K562 (cell line): ENCODE measurements at places on chromosomes 6 and 20.

GRCh38 chr6:14816116-14816859 lies 429.6 kb upstream of the JARID2 start:
- DNase-seq, result peak; percentile 30

GRCh38 chr6:351011-351866 lies 40.3 kb upstream of the IRF4 start:
- DNase-seq, result no peak

DNA sequence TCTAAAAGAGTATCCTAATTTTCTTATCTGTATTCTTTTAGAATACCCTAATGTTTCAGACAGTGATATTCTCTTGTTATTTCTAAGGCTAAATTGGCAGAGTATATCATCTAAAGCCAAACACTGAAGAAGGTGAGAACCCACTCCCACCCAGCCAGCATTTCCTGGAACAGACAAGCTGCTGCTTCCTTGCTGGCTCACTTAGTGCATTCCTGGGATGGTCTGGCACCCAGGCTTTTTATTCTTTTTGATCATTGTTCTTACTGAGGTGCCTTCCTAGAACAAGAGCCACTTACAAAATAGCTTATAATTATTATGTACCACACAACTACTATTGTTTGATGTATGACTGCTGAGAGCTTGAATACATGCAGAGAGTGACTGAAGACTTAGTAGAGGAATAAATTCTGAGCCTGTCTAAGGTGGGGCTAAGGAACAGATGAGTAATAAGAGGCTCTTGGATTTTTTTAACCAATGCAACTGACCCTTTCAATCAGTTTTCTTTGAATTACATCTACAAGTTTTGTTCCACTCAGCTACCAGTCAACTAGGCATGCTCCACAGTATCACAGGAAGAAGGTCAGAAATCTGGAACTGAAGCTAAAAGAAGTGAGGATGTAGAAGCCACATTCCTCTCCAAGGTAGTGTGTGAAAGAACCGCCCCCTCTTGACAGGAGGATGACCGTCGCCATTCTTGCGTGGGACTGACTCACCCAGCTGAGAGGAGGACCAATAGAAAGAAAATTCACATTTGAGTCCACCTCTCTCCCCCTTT lies 30.1 kb downstream of the PRPH2 start:
- no peak for DNase-seq

GRCh38 chr20:52200870-52201269 lies 9.3 kb upstream of the ZFP64 start:
- no peak for DNase-seq

GRCh38 chr6:83008626-83009025 lies 57.0 kb downstream of the UBE3D start:
- DNase-seq, result no peak

DNA sequence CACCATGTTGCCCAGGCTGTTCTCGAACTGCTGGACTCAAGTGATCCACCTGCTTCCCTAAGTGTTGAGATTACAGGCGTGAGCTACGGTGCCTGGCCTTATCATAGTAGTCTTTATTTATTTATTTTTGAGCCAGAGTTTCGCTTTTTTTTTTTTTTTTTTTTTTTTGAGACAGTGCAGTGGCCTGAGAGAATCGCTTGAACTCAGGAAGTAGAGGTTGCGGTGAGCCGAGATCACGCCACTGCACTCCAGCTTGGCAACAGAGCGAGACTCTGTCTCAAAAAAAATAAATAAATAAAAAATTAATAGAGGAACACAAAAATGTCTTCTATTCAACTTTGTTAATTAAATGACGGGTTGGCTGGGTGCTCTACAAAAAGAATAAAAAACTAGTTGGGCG lies 12.9 kb downstream of the MAPRE1 start:
- DNase-seq, result no peak

DNA sequence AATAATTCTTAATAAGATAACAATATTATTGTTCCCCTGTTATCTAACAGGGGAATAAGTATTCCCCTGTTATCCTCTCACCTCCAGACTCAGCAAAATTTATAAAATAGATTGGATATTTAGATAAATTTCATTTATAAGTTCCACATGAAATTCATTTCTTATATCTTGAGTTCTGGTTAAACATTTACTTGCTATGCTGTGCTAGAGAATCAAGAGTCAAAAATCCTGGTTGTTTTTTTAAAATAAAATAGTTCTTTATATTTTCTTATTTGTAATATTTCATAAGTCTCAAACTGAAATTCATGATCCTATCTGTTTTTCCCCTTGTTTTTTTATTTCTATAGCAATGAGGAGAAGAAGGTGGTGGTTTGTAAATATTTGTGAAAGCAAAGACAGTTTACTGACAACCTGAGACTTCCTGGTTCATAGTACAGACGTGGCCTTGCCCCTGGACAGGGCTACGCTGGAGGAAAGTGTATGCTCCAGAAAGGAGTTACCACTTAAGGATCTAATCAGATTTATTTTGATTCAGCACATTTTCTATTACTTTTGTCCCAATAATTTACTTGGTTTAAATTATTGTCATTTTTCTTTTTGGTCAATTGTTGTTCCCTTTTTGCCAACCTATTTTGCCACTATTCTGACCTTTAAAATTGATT lies 37.8 kb upstream of the MARCKS start:
- DNase-seq, result no peak

DNA sequence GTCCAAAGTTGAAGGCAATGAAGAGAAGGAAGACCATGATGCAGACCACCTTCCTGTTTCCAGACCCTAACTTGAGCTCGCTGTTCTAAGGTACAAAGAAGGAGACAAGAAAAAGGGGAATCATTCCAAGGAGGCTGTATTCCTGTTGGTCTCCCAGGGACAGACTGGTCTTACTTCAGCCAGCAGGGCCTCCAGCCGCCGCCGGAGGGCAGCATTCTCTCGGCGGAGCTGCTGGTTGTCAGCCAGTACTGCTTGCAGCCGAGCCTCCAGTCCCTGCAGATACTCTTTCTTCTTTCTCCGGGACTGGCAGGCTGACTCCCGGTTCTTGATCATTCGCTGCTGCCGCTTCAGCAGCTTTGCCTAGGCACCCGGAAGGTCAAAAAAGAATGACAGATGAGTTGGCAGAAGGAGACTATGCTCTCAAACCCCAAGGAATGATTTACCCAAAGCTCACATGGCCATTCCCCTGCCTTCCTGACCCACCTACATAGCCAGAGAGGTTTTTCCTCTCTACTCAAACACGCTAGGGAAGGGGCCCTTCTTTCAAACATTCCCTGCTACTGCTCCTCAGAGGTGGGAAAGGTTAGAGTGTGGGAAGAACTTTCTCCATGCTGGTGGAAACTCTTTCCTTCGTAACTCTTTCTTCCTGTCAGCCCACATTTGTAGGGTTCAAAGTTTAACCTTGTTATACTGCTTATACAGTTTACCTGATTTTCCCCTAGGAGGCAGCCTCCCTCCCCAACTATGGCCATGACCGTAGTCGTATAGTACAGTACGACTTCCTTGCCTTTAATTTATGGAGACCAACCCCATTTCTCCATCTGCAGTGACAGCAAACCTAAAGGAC lies 9.0 kb downstream of the ATF6B start:
- peak; percentile 89 for DNase-seq
